ENCODE measurements at places on chromosomes 5 and 9.

- no peak for DNase-seq
These were observed 16.4 kb upstream of the PPP1R26 start for GRCh38 chr9:135463140-135463539.

DNA sequence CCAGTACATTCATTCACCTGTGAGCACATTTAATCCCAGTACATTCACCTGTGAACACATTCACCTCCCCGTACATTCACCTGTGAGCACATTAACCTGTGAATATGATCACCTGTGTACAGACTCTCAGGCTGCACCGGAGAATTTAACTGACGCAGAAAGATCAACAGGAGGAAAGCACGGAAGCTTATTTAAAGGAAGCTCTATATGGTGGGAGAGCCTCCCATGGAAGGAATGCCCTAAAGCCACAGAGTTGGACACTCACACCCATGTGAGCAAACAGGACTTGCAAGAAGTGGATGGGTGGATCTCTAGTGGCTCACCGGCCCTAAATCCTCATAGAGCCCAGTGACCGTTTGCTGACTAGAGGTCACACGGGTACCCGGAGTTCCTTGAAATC, 38.2 kb downstream of the TRIP13 start:
- DNase-seq, result no peak

- no peak for DNase-seq
These were observed 34.8 kb upstream of the IFNK start for GRCh38 chr9:27489087-27489876.

DNA sequence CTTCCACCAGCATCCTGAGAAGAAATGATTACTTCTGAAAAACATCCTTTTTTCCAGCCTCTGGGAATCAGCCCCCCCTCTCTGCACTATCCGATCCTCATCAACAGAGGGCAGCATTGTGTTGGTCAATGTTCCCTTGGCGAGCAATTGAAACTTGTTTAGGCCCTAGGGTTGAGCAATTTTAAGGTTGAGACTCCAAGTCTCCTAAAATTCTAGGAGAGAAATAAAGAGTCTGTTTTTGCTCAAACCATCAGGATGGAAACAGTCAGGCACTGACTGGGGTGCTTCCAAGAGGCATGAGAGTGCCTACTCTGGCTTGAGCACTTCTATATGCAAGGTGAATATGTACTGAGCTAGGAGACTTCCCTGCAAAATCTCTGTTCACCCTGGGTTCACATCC, 12.4 kb upstream of the CYFIP2 start:
- DNase-seq, result peak; percentile 79

DNA sequence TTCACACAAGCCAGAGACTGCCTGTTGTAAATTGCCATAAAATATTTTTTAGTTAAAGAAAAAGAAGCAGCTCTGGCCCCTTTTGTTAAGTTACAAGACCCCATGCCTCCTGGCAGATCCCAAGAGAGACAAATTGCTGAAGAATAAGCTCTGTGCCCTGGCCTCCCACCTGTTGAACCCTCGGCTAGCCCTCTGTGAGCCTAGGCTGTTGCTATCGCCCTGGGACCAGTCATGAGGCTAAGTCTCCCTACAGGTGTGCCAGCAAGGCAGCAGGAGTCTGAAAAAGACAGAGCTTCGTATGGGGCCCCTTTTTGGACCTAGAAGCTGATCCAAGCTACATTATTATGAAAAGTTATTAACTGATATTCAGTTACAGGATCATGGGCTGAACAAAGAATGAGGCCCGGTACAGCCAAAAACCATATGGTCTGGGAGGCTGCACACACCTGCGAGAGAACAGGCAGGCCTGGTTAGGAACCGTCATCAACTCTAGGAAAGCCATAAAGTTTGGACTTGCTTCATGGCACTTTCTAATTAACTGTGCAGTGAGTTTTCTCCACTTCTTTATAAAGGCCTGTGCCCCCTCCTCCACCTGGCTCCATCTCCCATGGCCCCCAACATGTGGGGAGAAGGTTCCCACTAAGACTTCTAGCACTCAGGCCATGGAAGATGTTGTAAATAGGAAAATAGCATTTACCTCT, 384.7 kb downstream of the ENC1 start:
- no peak for DNase-seq

- no peak for DNase-seq
These were observed 36.4 kb downstream of the PHF2 start for GRCh38 chr9:93612796-93613154.

DNA sequence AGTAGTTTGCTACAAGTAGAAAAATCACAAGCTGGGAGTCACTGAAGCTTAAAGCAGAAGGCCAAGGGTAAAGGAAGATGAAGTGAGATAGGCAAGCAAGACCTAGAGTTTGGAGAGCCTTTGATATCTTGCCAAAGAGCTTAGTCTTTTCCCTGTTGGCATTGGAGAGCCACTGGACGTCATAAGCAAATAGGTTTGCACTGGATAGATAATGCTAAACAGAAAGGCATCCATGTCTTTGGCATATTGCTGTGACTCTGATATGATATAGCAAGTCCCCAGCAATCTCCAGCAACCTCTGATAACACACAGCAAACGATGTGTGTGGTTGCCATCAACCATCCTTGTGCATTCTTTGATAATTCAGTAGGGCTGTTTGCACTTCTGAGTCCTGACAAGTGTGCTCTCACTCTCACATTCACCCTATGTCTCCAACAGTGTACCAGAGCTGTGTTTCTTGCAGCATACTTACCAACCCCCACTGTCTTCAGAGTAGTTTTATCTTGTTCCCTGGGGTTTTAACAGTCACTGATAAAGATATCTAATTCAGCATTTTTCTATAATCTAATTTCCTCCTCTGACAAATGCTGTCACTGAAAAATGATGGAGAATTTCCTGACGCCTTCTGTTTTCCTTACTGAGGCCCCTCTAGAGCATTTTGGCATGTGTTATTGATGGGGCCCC, 16.9 kb upstream of the FREM1 start:
- peak; percentile 97 for DNase-seq

DNA sequence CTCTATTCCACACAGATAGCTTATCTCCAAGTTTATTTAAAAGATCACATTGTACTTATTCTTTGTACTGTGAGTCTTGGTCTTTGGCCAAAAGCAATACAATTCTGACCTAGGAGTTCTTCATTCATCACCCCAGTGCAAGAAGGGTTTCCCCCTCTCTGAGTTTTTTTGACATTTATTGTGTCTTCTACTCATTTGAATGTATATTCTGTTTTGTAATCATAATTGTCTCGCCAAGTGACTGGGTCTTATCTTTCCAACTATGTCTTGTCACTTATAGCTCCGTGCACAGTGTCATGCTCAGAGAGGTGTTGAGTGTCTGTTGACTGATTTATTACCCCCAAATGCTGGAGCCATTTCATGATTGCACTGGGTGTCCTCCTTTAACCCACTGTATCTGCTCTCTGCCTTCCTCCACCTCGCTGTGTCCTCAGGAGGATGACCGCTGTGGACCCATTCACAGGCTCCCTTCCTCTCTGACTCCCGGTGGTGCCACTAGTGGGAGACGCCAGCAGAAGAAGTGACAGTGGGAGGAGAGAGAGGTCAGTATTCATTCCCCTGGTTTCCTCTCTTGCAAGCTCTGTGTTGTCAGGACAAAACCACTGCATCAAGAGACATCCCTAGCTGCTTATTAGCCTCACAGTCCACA, 11.2 kb upstream of the TRIO start:
- DNase-seq, result no peak

DNA sequence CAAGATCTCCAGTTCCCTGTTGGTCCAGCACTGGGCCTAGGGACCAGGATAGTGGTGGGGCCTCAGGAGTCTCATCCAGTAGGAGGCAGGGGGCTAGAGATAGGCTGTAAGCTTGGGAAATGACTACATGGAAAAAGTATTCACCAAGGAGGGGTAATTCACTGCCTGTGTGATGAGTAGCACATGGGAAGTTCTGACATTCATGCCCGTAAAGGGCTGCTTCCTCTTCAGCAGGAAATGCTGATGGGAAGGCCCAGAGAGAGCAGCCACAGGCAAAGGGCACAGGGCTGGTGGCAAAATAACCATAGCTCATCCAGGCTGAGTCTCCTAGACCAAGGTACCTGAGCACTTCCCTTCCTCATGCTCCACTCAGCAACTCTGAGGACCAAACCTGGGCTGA, 23.1 kb upstream of the FRRS1L start:
- DNase-seq, result no peak

DNA sequence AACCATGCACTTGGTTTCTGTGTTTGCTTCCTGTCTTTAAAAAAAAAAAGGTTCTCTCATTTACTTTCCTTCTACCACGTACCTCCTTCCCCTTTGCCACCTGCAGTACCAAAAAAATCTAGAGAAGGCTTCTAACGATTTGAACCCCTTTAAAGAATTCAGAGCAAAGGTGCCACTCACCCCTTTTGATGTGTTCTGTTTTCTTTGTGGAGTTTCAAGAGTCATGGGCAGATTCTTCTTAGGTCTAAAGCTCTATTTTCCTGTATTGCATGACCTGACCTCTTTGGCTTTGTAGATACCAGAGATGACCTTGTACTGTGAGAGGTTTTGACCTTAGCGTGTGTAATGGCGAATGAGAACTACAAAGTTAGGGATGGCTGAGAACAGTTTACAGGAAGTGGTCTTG, 29.0 kb downstream of the TXNDC8 start:
- no peak for DNase-seq

DNA sequence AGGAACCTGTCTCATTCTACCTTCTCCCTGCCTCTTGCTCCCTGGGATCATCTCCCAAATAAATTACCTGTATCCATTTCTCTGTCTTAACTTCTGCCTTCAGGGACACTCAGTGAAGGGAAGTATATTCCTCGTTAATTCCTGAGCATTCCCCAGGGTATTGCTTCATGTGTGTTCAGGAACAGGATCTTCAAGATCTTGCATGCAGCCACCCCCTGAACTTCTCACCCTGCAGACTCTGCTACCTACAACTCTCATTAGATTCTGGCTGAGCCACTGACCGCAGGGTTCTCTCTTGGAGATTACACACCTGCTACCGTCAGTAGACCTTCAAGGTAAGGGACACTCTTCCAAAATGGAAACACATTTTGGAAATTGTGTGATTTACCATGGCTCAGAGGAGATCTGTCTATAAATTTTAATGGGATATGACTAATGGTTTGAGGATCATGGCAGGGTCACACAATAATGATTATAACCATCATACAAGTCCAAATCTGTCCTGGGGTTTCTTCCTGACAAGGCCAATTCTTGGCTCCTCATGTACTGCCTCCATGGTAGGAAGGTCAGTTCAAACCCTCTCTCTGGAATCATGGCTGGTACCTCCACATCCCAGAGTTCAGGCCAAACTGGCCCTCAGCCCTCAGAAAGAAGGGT, 38.9 kb upstream of the UGCG start:
- no peak for DNase-seq

GRCh38 chr5:109413458-109413857, 3.7 kb upstream of the PJA2 start:
- peak; percentile 52 for DNase-seq

GRCh38 chr5:57172466-57173318, 1.2 kb upstream of the GPBP1 start:
- DNase-seq, result peak; percentile 74

DNA sequence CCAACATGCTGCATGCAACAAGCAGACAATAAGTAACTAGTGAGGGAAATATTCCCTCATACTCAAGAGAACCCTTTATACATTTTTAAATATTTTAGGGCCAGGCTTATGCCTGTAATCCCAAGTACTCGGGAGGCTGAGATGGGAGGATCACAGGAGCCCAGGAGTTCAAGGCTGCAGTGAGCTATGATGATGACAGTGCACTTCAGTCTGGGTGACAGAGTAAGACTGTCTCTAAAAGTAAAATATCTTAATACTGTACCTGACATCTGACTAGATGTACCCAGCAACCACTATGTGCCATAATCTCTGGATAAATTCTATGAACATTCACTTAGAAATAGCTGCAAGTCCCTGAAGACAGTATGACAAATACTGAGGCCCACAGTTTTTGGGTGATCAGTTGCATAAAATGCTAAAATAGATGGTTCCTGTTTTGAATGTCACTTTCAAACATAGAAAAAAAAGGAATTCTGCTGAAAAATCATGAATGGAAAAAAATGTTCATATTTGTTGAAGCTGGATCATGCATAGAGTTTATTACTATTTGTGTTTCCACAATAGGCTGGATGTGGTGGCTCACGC, 2.0 kb upstream of the C5orf15 start:
- DNase-seq, result no peak

Measured in hematopoietic multipotent progenitor cell treated with erythropoietin and hydrocortisone succinate and interleukin-3 and kit ligand, for 6 days (in vitro differentiated cells).